ENCODE measurements at places on chromosomes 5 and 9.

GRCh38 chr5:67808340-67808739 lies 407.2 kb upstream of the PIK3R1 start:
- DNase-seq = no peak

GRCh38 chr9:92664394-92665152 lies 5.4 kb downstream of the IPPK start:
- no peak for DNase-seq

DNA sequence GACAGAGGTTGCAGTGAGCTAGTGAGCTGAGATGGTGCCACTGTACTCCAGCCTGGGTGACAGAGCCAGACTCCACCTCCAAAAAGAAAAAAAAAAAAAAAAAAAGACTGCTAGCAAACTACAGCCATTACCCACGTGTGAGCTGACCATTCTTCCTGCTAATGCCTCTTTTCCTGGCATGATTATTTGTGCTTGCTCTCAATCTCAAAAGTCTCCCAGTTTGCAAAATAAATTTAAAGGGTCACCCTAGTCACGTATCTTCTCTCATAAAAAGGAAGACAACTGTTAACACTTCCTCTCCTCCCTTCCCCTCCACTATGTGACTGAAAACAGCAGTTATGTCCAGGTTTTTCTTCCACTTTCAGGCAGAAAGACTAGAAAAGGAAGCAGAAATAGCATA lies 37.2 kb downstream of the TRIM36 start:
- no peak for DNase-seq

GRCh38 chr5:38680094-38680825 lies 123.8 kb upstream of the LIFR start:
- DNase-seq = no peak

DNA sequence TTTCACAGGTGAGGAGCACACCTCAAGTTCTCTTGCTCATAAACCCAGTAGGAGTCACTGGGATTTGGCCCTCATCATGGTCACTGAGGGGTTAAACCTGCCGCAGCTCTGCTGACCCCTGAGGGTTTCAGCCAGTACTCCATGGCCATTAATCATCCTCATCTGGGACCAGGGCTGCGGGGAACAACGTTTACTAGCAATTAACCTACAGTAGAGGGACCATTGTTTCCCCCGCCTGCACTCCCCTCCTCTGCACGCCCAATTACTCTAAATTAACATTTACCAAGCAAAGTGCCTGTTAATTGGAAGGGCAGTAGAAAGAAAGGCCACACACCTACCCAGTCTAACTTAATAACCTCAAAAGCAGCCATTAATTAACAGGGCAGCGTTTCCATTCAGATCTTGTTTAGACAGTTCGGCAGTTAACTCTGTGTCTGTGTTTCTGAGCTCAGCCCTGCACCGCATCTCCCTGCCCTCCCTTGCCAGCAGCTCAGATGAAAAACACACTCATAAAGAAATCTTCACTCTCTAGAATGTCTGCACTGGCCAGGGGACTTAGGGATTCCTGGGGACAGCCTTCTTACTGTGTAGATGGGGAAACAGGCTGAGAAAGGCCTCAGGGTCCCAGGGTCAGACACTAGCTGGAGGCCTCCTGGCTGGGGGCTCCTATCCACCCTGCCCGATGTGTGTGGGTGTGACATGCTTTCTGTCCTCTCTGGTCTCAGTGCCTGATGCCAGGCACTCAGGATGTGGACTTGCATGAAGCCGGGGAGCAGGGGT lies 51.6 kb downstream of the ALG2 start:
- peak; percentile 8 for DNase-seq

DNA sequence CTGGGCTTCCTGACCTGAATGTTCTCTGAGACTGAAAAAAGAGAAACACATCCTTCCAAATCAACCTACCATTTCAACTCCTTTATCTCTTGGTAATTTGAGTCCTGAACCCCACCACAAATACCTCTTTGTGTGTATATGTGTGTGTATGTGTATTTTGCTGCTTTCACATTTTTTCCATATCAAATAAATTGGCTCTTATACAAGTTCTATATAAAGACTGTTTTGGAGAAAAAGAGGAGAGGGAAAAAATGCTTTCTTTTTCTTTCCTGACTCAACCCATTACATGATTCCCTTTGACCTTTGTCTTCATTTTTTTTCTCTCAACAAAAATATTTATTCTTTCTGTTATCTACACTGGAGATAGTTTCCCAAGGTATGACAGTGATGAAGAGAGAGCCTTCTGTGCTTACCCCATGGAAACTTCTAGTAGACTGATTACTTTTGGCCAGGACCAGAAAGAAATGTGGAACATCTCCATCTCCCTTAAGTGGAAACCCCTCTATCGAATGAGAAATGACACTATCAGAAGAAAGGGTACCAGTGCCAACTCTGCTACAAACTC lies 85.3 kb downstream of the PAPPA start:
- no peak for DNase-seq

GRCh38 chr5:161944974-161945373 lies 97.1 kb downstream of the GABRA1 start:
- DNase-seq = no peak

DNA sequence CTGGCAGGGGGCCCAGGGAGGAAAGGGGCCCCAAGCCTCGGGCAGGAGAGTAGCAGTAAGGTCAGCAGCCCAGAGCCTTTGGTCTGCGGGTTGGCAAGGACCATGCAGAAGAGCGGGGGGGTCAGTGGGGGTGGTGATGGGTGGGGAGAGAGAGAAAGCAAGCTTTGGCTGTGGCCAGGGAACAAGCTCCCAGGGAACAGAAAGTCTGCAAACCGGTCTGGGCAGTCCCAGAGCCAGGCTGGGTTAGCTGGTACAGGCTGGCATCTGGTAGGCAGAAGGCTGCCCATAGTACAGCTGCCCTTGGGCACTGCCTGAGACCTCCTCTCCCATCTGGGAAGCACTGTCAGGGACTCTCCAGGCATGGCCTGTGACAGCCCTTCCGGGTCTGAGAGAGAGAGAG lies 10.5 kb upstream of the EPB41L4B start:
- DNase-seq = peak; percentile 37

- DNase-seq = no peak
Observed at GRCh38 chr5:52784737-52785136, 3.0 kb upstream of the ITGA1 start.

DNA sequence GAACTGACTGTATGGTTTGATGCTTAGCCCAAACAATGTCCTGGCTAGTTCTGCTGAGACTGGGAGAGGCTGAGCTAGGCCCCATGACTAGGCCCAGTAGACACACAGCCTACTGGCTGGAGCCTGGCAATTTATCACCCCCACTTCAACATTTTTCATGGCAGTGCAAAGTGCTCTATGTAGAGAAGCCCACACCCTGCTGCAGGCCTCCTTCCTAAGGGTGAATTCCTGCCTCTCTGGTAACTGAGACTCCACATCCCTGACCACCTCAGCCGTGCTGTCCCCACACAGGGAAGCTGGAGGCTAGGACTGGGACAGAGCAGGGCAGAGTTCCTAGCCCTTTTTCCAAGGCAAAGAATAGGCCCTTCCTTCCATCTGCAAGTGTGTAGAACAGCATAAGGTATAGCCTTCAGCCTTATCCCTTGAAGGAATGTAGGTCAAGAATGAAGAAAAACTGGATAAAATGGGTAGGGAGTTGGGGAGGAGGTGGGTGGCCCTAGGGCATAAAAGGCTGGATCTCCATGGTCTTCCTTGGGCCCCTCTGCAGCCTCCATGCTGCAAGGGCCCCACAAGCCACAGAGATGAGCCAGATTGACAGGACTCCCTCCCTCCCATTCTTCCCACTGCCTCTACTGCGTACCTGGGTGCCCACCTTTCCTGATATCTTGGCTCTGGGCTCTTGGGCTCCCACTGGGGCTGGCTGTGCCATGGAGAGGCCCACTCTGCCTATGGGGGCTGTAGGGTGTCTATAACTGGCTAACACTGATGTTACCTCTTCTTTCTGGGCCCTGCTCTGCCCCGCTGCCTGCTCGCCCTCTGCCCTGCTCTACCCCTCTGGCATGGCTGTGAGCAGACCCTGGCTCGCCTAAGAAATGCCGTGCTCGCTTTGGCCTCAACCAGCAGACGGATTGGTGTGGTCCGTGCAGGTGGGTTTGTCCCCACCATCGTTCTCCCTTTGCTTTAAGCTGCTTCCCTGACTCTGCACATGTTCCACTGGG lies 29.8 kb downstream of the TCF7 start:
- no peak for DNase-seq

DNA sequence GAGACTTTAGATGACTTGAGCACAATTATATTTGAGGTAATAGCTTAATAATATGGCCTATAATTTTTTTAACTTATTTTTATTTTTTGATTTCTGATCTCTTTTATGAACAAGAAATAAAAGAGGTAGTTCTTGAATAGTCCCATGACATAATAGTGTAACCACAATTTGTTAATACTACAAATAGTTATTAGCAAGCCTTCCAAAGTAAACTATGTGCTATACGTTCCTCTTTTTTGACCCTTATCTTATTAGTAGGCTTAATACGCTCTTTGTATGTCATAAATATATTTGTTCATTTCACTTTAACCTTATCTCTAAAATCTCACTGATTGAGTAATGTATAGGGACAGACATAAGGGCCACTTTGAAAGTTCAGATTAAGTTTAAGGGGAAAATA lies 78.7 kb upstream of the NR4A3 start:
- DNase-seq = no peak

DNA sequence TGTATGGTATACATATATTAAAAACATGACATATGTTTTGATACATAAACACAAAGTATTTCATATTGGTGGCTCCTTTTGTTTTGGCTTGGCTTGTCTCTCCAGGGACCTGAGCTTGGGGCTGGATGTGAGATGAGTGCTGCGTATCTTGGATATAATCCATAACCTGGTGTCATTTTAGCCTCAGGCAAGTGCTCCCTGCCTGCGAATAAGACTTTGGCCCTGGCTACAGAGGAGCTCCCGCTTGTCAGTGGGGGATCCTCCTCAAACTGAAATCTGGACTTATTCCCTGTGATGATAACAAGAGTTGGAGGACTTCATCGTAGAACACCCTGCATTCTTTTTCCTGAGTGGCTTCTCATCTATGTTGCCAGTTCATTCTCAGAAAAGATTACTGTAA lies 341.7 kb upstream of the CLINT1 start:
- no peak for DNase-seq

DNA sequence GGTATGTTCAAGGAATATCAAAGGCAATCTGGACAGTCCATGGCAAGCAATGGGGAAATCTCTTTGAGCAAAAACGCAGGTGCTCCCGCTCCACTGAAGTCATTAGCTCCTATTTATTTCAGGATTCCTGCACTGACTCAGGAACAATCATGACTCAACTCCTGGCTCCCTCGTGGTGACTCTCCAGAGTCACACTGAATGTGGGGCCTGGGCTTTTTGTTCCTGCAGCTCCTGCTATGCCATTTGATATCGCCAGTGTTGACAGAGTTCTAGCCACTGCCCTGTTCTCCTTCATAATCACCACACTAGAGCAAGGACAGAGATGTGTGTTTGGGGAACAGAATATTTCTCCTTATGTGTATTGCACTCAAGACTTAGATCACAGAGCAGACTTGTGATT lies 187.2 kb upstream of the ZNF462 start:
- DNase-seq = no peak

GRCh38 chr5:156328161-156328560 lies 1.2 kb downstream of the SGCD start:
- DNase-seq = no peak

DNA sequence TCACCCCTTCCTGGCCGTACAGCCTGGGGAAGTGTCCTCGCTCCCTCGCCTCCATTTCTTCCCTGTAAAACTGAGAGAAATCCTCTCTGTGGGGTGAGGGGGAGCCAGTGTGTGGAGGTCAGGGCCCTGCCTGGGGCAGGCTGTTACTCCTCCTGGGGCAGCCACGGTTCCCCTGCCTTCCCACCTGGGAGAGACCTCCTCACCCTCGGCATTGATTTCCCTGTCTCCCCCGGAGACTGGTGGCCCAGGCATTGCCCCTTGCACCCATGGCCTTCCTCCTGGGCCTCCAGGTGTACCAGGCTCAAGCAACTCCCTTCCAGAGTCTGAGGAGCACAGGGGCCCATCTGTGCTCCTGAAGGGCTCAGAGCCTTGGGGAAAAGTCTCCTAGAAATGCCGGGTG lies 75.6 kb upstream of the RNU6ATAC start:
- DNase-seq = no peak

- DNase-seq = no peak
Observed at GRCh38 chr5:63483338-63483737, 478.9 kb downstream of the HTR1A start.

DNA sequence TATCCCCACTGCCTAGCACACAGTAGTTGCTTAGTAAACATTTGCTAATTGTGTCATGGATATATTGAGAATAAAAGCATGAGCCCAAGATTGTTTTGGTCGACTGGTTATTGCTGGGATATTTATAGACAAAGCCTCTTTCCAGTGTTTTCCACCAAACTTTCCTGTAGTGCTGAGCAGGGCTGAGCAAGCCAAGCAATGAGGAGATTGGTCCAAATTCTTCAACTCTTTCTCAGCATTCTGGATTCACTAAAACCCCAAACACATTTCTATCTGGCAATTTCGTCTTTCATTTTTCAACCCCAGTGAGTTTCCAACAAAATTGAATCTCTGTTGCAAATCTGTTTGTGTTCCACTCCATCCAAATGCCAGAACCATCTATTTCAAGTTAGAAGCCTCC lies 31.9 kb upstream of the TARS1 start:
- no peak for DNase-seq

- peak; percentile 58 for DNase-seq
Observed at GRCh38 chr9:93132946-93133680, 938 bp downstream of the NINJ1 start.

- peak; percentile 11 for DNase-seq
Observed at GRCh38 chr9:36441966-36442365, 41.9 kb upstream of the RNF38 start.

DNA sequence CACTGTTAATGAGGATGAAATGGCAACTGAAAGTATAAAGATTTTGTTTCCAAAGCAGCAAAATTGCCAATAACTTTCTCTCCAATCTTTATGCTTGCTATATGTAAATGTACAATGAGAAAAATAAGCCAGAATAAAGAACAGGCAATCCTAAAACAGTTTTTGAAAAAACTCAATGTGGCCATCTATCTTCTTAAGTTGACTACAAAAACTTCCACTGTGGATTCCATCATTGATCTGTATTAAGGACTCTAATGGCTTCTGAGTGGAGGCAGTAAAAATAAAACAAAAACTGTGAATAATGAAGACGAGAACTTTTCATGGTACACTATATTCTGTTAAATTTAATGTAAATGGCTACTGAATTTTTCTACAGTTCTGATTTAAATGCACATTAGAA lies 382.9 kb downstream of the TMEM232 start:
- DNase-seq = no peak

DNA sequence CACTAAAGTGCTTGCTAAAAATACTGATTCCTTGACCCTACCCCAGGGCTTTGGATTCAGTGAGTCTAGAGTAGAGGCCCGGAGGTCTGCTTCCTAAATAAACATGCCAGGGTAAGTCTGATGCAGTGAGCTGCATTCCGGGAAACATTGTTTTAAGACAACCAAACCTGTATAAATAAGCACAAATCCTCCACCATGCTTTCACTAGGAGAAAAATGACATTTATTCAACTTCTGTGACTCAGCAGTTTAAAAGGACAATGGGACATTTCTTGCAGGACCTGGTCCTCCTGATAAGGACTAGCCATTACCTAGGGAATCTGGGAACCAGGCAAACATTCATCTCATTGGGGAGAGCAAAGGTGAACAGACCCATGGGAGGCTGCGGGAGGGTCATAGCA lies 335.3 kb downstream of the MLLT3 start:
- DNase-seq = no peak

- DNase-seq = peak; percentile 38
Observed at GRCh38 chr9:121871431-121872025, 220.1 kb downstream of the DAB2IP start.

- DNase-seq = no peak
Observed at GRCh38 chr5:78792345-78793055, 143.9 kb upstream of the LHFPL2 start.

GRCh38 chr9:33202552-33203201 lies 35.5 kb upstream of the B4GALT1 start:
- peak; percentile 40 for DNase-seq
